SJSA1 (cell line): ENCODE measurements at places on chromosomes 3 and 15.

DNA sequence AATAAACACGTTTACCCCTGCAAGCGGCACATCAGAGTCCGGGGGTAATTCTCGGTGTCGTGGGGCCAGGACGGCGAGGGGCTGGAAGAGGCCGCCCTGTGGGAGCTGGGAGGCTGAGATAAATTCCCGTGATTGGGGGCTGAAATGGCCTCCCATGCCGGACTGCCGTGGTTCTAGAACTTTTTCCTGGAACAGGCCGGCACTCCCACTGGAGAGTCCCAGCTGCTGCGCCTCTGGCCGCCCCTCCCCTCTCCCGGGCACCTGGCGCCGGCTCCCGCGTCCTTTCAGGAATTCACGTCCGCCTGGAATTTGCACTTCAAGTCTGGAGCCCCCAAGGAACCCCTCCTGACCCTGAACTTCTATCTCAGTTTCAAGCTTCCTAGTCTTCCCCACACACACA lies 10.8 kb upstream of the LRRC2 start:
- DNase-seq, result no peak

- DNase-seq, result peak; percentile 48
Observed at GRCh38 chr15:39232512-39232911, 348.4 kb upstream of the THBS1 start.

- DNase-seq, result no peak
Observed at GRCh38 chr3:117617906-117618305, 908.3 kb downstream of the TUSC7 start.

DNA sequence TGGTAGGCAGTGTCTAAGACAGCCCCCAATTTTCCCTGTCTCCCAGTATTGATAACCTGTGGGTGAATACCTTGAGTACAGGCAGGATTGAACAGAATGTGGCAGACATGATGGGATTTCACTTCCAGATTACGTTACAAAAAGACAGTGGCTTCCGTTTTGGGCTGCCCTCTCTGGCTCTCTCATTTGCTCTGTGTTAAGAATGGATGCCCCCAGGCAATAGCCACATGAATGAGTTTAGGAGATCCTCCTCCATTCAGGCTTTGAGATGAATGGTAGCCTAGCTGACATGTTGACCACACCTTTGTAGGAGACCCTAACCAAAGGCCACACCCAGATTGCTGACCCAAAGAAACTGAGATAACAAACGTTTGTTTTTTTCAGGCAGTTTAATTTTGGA lies 34.3 kb downstream of the UBXN7 start:
- DNase-seq, result no peak

DNA sequence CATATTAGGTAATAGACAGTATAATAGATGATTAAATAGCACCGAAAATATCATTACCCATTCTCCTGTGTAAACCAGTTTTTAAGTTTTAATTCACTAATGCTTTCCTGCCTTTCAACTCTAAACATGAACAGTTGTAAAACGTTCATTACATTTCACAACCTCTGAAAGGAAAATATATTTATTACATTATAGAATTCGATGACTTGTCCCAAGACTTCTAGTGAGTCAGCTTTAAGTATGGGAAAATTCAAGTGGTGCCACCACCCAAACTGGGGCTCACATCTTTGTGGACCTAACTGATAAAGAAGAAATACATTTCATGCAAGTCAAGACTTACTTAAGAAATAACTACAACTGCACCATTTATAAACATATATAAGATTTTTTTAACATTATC lies 2.0 kb downstream of the TRIM59 start:
- no peak for DNase-seq

- no peak for DNase-seq
Observed at GRCh38 chr3:177427540-177427939, 230.3 kb upstream of the TBL1XR1 start.

DNA sequence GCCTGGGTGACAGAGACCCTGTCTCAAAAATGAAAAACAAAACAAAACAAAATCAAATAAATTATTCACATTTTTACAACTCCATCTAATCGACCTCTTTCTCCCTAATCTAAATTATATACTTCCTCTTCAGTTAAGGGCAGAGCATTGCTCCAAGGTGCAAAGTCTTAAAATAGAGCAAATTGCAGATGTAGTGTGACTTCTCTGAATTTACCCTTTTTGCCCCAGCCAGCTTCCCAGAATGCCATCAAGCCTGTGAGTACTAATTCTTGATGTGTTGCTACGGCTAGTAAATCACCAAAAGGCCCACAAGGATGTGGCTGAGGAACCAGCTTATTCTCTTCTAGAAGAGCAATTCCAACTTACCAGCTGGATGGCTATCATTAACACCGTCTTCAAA lies 53.4 kb upstream of the PPIB start:
- DNase-seq, result no peak

DNA sequence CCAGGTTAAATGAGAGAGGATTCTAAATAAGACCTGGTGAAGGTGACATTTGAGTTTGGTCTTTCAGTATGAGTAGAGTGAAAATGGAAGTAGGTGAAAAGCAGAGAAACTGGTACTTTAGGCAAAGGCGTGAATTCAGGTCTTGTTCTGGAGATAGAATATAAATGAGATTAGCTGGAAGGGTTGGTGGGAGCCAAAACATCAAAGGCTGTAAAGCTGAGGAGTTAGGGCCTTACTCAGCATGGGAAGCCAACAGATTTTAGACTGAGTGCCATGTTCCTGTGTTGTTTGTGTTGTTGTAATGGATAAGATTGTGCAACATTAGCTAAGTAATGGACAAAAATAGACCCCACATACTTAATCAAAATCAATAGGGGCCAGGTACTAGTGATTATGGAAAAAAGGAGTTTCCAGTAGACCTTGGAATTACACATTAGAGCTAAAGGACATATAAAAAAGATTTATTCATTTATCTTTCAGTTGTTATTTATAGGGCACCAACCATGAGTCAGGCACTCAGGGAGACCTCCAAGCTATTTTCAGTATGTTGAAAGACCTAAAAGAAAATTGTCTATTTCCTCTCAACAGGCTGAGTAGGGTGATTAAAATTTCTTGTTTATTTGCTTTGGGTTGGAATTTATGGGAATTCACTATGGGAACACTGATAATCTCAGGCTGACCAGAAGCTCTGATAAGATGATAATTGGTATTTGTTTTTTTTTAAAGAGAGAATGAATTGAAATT lies 20.8 kb downstream of the ARL14 start:
- peak; percentile 50 for DNase-seq

DNA sequence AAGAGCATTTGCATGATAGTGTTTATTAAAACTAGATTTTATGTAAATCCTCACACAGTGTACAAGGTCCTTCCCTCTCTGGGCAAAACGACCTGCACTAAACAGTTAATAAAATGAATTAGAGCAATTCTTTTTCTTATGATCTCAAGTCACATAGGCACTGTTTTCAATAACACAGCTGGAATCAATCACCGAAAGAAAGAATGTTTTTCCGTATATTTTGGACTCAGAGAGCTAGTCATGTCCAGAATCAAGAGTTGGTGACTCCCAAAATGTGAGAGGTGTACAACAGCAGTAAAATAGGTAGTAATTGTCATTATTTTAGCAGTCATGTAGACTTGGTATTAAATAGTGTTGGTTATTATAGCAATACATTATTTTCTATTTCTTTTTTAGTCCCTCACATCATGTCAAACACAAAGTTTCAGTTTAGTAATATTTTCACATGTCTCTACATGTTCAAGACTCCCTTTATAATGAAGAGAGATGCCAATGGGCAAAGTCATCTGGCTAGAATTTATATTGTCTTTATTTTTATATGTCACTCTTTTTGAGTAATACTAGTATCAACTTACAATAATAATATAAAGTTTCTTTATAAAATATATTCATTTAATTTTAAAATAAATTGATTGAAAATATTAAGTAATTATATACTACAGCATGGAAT lies 448.6 kb upstream of the CDIN1 start:
- no peak for DNase-seq

- DNase-seq, result no peak
Observed at GRCh38 chr3:86451749-86452148, 539.2 kb downstream of the VGLL3 start.

GRCh38 chr3:152879130-152879789 lies 44.3 kb downstream of the P2RY1 start:
- DNase-seq, result no peak

DNA sequence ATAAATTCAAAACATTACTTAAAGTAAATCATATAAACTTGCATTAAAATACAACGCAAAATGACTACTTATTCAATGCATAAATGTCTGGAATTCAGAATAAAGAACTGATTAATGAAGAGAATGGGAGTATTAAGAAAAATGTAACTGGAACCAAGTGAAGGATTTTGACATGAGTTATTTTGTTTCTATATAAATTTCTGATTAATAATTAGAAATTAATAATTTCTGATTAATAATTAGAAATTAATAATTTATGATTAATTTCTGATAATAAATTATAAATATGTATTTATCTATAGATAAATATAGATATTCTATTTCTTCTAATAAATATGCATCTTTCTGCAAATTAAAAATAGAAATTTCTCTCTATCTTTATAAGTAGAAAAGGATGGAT lies 160.0 kb upstream of the STRIT1 start:
- no peak for DNase-seq

GRCh38 chr3:50068134-50068533 lies 20.6 kb upstream of the RBM5 start:
- DNase-seq, result no peak

GRCh38 chr15:98786717-98787116 lies 138.4 kb downstream of the IGF1R start:
- no peak for DNase-seq

DNA sequence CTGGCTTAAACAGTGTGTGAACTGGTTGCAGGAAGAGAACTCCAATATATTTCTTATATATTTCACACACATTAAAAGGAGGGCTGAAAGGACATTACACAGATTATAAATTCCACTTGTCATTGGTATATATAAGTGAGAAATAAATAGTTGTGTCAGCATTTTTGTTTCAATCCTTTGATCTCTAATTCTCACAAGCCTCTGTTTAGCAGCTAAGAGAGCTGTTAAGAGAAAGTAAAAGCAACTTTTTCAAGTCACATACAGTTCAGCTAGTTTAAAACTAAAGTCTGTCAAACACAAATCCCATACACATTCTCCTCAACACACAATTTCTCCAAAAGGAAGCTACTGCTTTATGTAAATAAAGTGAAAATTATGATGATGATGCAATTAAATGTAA lies 70.5 kb upstream of the CCDC39 start:
- no peak for DNase-seq

- no peak for DNase-seq
Observed at GRCh38 chr15:50184863-50185504, 3.0 kb downstream of the SLC27A2 start.

- DNase-seq, result no peak
Observed at GRCh38 chr15:68028137-68028887, 25.8 kb upstream of the PIAS1 start.

DNA sequence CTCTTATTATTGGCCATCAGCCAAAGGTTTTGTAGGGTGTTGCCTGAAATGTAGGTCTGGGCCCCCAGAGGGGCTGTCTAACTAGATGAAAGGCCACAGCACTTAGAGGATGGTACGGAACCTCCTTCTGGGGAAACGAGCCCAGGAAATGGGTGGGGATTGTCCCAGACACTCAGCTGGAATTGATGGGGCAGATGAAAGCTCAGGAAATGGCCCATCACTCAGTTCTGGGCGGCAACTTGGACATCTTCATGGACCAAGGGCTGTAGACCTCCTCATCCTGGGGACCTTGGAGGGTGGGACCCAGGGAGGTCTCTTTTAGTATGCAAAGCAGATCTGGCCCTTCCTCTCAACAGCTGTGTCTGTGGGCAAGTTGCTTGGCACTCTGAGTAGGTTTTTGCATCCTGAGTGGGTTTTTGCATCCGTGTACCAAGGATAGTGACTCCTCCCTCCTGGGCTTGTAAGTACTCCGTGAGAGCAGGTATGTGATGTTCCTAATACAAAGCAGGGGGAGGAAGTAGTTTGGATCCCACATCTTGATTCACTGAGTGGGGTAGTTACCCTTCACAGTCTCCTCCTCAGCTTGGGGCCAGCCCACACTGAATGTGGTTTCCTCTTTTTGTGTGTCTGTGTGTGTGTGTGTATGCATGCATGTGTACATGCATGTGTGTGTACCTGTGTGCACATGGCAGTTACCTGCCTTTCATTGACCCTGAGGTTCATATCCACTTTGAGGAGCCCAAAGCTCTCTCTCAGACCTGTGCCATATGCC lies 292.0 kb downstream of the RPLP1 start:
- no peak for DNase-seq

- no peak for DNase-seq
Observed at GRCh38 chr15:85475317-85475701, 94.9 kb downstream of the AKAP13 start.

- DNase-seq, result no peak
Observed at GRCh38 chr3:114686621-114687020, 392.8 kb downstream of the TIGIT start.

DNA sequence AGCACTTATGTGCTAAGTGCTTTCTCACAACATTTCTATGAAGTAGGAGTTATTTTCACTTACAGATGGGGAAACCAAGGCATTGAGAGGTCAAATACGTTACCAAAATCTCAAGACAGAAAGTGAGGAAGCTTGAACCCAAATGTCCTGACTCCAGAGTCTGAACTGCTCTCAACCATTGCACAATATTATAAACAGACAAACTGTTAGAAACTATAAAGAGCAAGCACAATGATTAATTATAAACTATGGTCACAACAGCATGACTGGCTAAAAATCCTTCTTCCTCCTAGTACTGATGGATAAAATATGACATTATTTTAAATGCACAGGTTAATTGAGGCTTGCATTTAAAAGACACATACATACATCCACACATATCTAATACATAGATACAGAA lies 77.9 kb upstream of the ASB14 start:
- DNase-seq, result no peak

DNA sequence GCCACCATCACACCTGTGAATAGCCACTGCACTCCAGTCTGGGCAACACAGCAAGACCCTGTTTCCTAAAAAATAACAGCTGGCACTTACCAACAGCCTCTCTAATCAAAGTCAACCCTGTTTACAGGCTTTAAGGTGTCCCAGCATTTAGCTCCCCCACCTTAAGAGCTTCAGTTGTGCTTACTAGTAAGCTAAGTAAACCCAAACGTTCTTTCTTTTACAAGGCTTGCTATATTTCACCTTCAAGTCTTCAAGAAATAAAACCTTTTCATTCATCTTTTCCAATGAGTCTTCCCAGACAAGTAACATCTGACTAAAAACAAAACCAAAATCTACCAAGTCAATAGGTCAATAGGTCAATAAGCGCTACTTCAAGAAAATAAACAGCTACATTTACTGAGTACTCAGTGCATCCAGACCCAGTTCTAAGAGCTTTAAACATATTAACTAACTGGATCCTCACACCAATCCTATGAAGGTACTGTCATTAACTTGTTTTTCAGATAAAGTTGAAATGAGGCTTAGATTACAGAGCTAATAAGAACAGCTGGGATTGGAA lies 62.4 kb downstream of the PBRM1 start:
- DNase-seq, result no peak
